ENCODE measurements at places on chromosomes 2 and 18.

DNA sequence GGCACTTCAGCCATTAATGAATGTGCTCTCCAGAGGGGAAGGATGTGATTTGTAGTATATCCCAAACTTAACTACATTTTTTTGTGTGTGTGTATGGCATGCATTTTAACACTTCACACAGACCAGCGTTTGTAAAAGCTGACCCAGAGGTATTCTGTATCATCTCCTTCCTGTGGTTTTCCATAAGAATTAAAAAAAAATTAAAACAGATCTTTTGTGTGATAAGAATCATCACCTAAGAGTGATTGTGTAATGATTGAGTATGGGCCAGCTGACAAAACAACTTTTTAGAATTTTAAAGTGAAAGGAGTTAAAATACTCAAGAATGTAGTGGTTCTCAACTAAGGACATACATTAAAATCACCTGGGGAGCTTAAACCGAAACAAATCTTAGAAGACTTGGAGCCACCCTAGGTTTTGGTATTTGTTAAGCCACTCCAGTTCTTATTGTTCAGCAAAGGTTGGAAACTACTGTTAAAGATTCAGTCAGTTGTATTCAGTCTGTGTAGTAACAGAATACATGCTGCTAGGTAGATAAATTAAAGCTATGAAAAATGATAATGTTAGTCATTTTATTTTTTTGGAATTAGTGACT is 120.1 kb downstream of the HAUS1 start:
- DNase-seq = no peak

DNA sequence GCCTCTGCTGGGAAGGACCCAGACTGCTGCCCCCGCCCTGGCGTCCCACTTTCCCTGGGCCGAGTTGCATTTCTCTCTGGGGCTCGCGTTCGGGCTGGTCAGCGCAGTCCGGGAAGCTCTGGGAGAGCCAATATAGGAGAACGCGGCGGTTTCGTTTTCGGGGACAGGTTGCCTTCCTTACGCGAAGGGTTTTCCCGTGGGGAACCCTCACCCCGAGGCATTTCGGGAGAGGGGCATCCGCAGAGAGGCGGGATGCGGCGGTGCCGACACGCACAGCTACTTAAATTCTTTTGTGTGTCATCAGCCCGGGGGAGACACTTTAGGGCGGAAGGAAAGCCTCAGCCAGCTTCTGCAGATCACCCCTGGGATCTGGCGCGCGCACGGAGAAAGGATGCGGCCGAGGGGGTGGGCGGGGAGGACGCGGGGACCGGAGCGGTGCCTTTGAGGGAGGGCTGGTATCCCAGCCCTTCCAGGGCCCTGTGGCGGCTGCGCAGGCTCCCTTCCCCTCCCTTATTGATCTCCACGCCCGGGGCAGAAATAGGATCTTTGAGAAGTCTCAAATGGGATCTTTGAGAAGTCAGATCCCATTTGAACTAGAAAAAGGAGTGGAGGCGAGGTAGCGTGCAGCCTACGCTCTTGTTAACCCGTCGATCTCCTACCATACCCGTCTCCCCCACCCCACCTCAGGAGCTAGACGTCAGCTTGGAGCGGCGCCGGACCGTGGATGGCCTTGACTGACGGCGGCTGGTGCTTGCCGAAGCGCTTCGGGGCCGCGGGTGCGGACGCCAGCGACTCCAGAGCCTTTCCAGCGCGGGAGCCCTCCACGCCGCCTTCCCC is 1.2 kb downstream of the GATA6 start:
- no peak for DNase-seq

DNA sequence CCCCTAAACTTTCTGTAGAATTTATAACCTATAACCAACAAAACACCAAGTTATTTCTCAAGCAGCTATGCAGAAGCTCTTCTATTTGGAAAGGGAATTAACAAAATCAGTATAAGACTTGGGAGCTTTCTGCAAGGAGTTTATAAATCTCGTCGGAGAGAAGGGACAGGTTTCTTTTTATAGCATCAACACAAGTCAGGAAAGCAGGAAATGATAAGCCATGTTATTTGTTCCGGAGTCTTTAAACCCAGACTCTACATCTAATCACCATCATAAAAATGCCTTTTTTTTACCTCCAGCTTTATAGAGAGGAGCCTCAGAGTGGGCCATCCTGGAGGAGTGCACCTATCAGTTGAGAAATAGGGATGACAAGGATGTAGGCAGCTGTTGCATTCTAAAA is 137.1 kb downstream of the DPP10 start:
- no peak for DNase-seq

DNA sequence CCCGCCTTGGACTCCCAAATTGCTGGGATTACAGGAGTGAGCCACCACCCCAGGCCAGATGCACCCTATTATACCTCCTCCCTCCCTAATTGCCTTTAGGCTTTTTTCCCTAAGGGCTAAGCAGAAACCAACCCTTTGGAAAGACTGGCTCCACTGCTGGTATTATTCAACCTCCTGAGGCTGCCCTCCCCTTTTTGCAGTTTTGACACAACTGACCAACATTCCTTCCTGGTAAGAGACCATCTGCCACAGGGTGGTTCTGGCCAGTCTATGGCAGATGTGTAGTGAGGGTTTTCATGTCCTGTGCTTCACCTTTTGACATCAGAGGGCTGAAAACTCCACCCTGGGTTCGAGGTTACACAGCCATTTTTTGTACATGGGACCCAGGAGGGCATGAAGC is 1785.3 kb upstream of the CELF4 start:
- no peak for DNase-seq

DNA sequence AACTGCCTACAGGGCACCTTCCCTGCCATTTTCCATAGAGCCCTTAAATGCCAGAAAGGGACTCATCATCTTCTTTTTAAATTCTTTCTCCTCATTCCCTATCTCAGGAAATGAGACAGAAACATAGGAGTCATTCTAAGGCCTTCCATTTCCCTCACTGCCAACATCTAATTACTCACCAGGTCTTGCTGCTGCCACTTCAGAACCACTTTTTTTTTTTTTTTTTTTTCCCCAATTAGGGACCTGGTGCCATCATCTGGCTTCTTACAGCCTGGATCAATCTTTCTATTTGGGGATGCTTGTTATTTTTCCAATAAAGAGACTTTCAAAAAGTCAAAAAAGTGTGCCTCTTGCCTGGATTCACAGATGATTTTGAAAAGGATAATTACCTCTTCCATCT is 373.4 kb downstream of the LPIN1 start:
- DNase-seq = no peak

DNA sequence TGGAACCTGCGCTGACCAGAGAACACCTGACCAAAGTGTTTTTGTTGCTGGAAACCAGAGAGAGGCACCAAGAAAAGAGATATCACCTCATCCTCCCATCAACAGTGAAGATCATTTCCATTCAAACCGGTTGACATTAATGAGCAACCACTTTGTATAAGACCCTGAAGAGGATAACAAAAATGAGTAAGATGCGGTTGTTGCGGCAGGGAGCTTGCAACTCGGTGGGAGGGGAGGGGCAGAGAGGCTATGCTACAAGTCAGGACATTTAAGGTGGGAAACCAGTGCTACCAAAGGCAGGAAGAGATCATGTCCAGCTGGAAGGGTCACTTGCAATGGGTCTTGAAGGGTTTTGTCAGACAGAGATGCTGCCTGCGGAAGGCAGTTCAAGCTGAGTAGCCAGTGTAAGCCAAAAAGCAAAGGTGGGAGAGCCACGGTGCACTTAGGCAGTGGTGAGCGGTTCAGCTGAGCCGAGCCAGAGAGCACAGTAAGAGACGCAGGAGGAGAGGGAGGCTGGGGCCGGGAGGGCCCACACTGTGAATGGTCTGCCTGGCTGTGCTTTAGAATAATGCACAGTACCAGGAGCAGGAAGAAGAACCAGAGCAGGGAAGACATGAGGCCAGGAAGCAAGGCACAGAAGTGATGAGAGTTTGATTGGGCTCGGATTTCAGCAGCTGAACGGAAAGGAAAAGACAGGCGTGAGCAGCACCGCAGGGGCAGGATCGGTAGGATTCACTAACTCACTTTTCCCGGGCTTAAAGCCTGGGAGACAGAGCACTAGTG is 24.4 kb upstream of the DTNB start:
- no peak for DNase-seq

DNA sequence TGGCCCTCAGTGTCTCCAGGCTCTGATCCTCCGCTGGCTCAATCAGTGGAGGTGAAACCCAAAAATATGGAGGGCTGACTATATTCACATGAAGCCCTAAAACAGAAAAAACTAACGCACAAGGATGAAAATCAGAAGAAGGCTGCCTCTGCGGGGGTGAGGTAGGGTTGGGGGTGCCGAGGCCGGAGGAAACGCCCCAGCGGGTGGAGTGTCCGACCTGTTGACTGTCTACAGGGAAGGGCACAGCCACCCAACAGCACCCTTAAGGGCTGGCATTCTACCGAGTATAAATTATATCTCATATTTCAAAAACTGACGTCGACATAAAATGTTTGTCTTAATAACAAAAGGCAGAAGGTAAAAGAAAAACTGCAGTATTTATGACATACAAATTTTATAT is 223.5 kb downstream of the HDAC4 start:
- DNase-seq = no peak

DNA sequence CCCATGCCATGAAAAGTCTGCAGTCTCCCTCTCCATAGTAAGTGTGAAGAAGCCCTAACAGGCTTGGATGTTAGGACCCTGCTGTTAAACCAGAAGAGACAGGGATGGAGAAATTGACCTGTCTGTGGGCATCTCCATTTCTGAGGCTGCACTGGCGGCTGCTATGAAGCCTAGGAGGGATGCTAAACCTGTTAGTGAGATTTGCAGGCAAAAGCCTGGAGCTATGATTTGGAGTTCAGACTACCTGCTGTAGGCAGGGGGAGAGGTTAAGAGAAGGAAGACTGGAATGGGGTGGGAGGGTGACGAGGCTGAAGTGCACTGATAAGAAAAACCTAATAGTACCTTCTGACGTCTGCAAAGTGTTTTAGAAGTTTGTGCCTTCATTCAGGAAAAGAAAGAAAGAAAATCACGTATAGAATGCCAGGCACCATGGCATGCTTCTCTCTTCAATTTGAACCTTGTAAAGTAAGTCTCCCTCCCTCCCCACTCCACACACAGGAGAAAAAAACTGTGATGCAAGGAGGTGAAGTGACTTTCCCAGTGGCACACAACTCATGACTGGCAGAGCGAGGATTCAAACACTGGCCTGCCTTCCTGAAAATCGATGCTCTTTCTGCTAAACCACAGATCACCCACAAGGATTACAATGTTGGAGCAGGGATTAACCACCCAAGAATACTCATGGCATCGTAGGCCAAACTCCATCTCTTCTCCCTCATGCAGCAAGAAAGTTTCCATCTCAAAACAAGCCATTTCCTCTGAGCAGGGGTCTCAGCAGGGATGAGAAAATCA is 98.5 kb upstream of the PKDCC start:
- no peak for DNase-seq

DNA sequence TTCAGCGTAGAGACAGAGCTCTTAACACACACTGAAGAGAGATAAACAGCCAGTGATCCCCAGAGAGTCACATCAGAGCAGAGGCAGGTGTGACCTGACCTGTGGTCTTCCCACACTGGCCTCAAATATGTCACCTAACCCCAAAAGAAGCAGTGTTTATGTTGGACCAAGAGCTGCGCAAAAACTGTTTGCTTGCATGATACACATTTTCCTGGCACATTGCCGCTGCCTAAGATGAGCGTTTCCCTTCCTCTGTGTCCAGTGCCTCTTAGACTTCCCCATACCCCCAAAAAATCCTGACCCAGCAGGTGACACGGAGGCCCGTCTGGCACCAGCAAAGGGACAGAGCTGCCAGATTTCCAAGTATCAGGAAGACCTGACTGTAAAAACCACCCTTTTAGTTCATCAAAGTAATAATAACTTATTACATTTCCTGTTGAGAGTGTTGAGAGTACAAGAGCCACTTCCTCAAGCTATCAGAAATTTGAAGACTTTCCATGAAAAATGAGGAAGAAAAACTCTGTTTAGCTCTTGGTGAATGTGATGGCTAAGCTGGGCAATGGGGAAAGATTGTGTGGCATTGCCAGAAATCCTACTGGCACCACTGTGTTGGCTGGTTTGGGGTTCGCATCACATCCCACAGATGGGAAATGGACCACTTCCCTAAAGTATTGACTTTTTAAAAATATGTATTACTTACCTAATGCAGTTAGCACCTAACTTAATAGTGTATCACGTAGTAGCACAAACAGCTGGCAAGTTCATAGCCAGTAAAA is 6.7 kb downstream of the TNFRSF11A start:
- no peak for DNase-seq

DNA sequence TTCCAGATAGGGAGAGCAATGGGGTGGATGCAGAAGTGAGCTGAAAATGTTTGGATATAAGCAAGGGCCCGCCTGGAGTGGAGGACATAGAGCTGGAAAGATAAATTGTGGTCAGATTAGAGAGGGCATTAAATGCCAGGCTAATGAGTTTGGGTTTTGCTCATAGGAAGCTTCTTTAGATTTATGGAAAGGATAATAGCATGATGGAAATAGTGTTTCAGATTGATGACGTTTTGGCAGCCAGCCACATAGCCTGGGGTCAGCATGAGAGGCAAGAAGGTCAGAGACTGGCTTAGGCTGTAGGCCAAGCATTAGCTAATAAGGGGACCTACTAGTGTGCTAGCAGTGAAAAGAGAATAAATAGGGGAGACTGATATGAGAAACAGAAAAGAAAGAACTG is 321.6 kb downstream of the STK39 start:
- no peak for DNase-seq

- DNase-seq = no peak
Observed at GRCh38 chr2:119699016-119699606, 20.1 kb downstream of the TMEM177 start.

GRCh38 chr2:66427300-66427699 is 7.6 kb upstream of the MEIS1 start:
- no peak for DNase-seq

- no peak for DNase-seq
Observed at GRCh38 chr2:204842661-204843485, 297.6 kb downstream of the PARD3B start.

DNA sequence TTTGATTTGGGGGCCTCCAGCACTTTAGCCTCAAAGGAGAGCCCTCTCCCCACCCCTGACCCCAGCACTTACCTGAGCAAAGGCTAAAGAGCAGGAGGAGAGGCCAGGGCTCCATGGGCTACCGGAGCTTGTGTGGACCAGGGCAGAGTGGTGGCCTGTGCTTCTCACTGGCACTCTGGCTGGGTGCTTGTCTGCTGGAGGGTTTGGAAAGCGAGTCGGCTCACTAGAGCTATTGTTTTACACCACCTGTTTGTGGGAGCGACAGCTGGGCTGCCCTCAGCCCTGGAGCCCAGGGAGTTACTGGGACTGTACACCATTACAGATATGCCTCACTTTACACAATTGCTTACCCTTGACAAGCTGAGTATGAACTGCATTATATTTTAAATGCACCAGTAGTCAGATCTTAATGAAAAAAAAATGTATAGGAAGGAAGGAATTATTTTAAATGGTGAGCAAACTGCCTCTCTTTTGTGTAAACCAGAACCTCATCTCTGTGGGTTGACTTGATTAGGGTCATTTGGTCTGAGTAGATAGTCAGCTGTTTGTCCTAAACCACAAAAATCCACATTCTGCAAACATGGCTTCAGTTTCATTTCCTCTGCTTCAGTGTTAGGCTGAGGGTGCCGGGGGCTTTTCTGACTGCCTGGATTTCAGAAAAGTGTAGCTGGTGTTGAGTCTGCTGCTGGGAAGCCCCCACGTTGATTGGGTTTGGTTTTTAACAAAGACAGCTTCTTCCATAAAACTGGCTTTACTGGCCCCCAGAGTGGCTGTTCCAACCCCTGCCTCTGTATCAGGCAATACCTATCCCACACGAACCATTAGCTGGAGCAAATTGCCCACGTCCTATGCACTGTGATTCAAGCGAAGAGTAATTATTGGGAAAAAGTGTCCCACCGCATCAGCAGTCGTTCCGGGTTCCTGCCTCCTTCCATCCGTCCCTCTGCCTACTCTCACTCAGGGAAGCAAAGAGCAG is at the start of gene CHRNA1:
CHRNA1 (minus strand) TSS at position 193 of the 976 bp plus-strand sequence; CDS start at position 115, 78 bp downstream.
- no peak for DNase-seq
